Right renal pelvis (tissue), 4 donors: ENCODE measurements at places on chromosomes 3 and 15.

- DNase-seq, result no peak
These were observed 97.3 kb downstream of the MBNL1 start for GRCh38 chr3:152365766-152366593.

GRCh38 chr3:180983136-180983535 lies 6.4 kb downstream of the DNAJC19 start:
- DNase-seq, result no peak

DNA sequence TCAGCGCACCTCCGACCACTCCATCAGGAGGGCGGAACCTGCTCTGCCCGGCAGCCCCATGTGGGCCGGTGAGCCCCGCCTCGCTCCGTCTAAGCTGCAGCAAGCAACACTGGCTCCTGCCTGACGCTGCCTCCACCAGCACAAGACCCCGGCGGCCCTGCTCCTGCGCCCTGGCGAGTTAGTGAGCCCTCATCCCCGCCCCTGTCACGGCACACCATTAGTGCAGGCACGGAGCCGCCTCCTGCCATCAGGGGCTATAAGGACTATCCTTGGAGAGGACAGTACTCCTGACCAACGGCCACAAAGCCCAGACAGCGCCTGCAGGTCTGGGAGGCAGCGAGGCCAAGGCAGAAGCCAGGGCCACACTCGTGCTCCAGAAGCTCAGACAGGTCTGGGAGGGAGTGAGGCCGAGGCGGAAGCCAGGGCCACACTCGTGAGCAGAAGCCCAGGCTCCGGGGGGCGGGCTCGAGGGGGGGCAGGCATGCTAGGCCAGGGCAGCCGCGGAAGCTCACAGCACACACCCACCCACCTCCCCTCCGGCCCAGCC lies 39.4 kb downstream of the TNK2 start:
- no peak for DNase-seq

GRCh38 chr3:141414800-141415462 lies 46.6 kb downstream of the ZBTB38 start:
- DNase-seq, result no peak

DNA sequence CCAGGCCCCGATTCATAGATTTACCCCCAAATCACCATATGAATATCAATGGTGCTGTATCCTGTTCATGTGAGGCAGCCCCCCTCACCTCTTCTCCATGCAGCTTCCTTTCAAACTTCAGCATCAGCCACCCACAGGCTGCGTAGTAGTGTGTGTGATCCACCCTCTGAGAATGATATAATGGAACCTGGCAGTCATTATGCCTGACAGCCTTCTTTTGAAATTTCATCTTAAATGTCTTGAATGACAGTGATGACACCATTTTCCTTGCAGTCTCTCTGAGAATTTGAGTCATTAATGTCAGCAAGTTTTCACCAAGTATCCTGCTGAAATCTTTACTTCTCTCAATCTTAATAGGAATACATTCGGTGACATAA lies 3.5 kb upstream of the CLRN1 start:
- DNase-seq, result no peak

GRCh38 chr3:4359805-4360502 lies 56.8 kb downstream of the SETMAR start:
- no peak for DNase-seq

DNA sequence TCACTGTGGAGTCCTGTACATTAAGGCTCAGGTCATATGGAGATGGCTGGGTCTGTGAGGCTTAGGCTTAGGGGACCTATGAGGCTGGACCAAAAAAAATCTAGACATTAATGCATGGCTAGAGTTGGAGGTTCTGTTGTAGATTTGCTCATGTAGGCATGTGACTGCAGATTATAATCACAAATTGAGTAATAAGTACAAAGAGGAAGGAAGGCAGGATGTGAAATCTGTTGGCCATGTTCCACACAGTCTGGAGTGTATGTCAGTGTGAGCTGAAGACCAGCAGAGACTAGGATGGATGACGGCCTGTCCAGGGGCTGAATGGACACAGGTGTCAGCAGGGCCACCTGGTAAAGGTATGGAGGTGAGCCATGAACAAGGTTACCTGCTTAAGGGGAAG lies at the start of gene ST3GAL6:
Gene ST3GAL6 (plus strand): TSS at position 265 of the 400 bp plus-strand sequence. CDS start 5,101 bp downstream, outside the sequence.
- DNase-seq, result no peak

- no peak for DNase-seq
These were observed 30.0 kb downstream of the MB21D2 start for GRCh38 chr3:192887701-192888100.

GRCh38 chr3:53044371-53044710 lies 1.5 kb downstream of the SFMBT1 start:
- DNase-seq, result no peak

DNA sequence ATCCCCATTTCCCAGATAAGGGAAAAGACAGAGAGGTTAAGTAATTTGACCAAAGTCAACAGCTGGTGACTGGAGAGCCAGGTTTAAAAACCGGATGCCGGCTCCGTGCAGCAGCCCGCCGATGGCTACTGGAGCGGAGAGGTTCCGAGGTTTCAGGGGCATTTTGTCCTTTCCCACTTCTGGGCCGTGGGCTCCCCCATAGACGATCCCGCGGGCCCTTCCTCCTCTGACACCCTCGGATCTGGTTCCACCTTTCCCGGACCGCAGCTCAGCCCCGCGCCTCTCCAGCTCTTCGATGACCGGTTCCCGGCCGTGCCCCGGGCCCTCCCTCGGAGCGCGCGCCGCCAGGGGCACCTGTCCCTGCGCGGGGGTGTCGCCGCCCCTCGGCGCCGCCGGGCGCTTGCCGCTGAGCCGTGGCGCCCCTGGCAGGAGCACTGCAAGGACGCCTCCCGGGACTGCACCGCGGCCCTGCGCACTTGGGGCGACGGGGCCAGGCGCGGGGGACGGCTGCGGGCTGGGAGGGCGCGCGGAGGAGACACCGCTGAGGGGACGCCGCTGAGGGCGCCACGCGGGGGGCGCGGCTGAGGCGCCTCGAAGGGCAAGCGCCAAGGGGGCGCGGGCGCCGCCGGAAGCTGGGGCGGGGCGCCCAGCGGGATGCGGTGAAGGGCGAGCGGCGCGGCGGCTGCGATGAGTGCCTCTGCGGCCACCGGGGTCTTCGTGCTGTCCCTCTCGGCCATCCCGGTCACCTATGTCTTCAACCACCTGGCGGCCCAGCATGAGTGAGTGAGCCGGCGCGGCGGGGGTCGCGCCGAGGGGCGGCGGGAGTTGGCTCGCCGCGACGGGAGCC lies at the start of gene TM6SF1:
Gene TM6SF1 (plus strand): TSS at position 652 of the 847 bp plus-strand sequence. CDS start 36 bp downstream, at position 688.
- no peak for DNase-seq

DNA sequence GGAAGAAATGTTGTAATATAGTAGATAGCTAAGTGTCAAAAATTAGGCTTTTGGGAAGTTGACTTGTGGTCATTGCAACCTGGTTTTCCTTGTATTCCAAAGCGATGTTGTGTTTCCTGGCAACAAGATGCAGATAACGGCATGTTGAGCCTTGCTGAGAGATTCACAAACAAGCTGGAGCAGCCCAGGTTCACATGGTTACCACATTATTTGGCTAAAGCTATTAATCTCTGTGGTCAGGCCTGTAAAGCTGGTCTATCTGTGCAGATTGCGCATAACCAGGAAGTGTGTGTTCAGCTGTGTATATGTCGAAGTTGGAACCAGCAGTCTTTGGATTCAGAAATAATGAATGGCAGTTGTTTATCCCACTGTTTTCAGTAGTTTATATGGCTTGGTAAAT lies 6.6 kb downstream of the TIPARP start:
- no peak for DNase-seq

GRCh38 chr3:149589332-149589731 lies 68.5 kb downstream of the WWTR1 start:
- DNase-seq, result no peak

- DNase-seq, result no peak
These were observed 360.9 kb downstream of the ZNF385D start for GRCh38 chr3:21390136-21390535.

GRCh38 chr3:184016169-184016570 lies 1.5 kb downstream of the ABCC5 start:
- no peak for DNase-seq

GRCh38 chr15:41512940-41513505 lies 604 bp downstream of the LTK start:
- DNase-seq, result no peak

DNA sequence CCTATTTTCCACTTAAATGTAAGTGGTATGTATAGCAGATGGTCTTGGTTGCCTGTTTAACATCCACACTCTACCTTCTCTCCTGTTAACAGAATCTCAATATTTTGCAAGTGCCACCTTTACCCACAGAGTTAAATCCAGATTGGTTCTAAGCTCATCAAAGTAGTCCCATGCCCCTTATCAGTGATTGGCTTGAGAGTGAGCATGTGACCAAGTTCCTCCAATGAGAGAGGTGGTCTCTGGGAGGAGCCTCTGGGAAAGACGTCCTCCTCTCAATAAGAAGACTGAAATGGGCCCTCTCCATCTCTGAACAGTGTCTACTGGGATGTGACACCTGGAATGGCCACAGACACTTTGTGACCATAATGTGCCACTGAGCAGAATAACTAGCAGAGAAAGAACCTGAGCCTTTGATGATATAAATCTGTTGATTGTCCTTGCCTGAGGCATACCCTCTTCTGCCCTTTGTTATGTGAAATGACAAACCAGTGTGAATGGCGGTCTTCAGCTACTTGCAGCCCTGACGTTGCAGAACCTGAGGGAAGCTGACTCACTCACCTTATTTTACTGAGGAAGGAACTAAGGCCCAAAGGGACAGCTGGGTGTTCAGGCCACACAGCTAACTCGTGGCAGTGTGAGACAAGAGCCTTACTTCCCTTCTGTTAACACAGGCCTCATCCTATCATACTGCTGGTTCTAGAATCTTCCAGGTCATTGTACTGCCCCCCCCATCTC lies 42.4 kb upstream of the LARS2 start:
- no peak for DNase-seq

- no peak for DNase-seq
These were observed 2.5 kb downstream of the HIGD1A start for GRCh38 chr3:42801784-42802183.

- no peak for DNase-seq
These were observed 19.1 kb downstream of the ARIH1 start for GRCh38 chr15:72493220-72493619.

- no peak for DNase-seq
These were observed 310.0 kb downstream of the SHQ1 start for GRCh38 chr3:72538070-72538745.

- DNase-seq, result no peak
These were observed 1.6 kb upstream of the DALRD3 start for GRCh38 chr3:49019941-49020329.

GRCh38 chr3:142566096-142566495 lies 12.4 kb downstream of the ATR start:
- no peak for DNase-seq

GRCh38 chr3:126389794-126390146 lies 4.9 kb upstream of the CFAP100 start:
- DNase-seq, result no peak

DNA sequence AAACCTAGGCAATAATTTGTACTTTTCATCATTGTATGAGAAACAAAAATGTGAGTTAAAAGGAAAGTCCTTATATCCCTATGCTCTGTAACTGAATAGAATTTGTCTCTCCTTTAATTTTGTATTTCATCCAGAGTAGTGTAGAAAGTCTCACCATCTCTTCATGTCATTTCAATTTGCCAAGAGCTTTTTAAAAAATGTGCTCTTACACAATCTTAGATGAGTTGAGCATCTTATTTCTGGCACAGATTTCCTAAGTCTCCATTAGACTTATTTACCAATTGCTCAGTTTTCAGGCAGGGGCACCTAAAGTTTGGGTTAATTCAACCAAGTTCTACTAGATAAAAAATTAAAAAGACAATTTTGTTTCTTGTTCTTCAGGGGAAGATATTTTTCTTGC lies 201.5 kb upstream of the RBMS3 start:
- no peak for DNase-seq

DNA sequence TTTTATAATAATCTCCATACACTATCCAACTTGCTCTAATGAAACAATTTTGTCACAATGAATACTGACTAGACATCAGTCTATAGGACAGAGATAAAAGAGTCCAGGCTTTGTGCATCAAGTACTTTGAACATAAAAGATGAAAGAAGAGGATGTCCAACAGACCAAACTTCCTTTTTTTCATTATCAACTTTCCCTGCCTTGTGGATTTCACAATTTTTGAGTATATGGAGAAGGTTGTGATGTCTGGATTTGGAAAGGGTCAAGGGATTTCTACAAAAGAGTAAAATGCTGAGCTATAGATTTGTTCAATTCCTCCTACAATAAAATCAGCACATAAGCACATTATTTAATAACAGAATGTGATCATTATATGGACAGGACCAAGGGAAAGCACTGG lies 25.7 kb downstream of the CD47 start:
- DNase-seq, result no peak

DNA sequence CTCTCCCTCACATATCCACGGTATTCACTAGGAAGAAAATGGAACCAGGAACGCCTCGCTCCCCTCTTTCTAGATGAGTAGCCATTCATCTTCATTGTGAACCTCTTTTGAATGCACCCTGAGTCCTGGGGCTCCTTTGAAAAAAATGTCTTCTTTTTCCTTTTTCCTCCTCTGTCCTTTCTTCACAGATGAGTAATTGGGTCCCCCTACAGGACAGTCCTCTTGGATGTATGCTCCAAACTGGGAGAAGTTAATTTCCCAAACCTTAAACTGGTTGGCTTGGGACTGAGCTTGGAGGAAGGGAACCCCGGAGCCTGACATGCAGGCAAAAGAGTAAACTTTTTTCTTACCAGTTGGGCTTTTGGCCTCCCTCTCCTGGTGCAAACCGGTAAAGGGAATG lies 108.8 kb downstream of the DPH6 start:
- no peak for DNase-seq

DNA sequence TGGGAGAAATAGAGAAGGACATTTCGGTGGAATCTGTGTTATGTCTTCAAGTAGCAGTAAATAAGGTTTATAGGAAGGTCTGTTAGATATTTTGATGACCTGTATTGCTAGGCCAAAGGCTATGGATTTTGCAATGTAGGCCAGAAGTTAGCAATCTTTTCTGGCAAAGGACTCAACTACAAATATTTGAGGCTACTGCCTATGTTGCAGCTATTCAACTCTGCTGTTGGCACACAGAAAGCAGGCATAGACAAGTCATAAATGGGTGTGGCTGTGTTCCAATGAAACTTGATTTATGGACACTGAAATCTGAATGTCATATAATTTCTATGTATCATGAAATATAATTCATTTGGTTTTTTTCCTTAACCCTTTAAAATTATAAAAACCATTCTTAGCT lies 438.7 kb upstream of the C2CD4B start:
- DNase-seq, result no peak

DNA sequence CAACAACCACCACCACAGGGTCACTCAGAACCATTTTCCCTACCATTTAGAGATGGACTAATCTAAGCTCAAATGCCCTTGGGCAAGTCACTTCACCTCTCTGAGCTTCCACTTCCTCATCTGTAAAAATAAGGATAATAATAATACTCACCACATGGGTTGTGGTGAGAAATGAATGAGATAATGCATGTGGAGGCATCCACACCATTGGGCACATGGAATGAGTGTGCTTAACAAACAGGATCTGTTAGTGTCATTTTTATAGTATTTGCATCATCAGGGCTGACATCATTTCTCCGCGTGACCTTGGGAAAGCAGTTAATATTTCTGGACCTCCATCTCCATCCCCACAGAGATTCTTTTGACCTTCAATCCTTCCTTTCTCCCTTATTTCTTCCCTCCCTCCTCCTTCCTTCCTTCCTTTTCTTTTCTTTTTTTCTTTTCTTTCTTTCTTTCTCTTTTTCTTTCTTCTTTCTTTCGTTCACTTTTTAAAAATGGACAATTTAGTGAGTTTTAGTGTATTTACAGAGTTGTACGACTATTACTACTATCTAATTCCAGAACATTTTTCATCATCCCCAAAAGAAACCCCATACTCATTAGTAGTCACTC lies 7.7 kb upstream of the RFT1 start:
- no peak for DNase-seq
